ENCODE measurements at places on chromosomes 7 and 10.

GRCh38 chr7:18552943-18553604 is 57.5 kb downstream of the HDAC9 start:
- no peak for DNase-seq

GRCh38 chr10:111084366-111085255 is 7.8 kb downstream of the ADRA2A start:
- peak; percentile 4 for DNase-seq

- DNase-seq, result peak; percentile 29
Measured at GRCh38 chr7:116809636-116810266, 52.6 kb upstream of the CAPZA2 start.

DNA sequence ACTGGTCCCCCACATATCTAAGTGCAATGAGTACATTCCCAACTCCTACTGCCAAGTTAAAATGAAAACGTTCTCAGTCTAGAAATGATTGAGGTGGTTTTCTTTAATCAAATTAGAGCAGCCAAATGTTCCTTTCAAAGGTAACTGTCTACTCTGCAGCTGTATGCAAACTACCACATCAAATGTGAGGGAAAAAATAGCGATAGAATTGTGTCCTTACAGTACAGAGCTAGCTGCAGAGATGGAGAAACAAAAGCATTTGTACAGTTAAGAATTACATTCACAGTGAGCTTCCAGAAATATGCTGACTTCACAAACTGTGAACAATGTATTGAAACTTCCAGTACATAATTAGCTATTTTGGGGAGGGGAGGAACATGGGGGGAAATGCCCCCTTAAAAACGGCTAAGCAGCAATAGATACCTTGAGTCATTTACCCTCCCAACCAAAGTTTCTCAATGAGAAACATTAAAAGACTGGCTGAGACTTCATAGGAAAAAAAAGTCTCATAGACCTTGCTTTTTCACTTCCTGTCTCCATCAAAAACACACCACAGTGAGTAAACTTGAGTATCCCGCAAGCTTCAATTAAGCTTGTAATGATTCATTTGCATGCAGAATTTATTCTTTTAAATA is 22.9 kb downstream of the CDK6 start:
- DNase-seq, result no peak

- no peak for DNase-seq
Measured at GRCh38 chr7:12090757-12091221, 120.3 kb upstream of the TMEM106B start.

GRCh38 chr7:143480501-143480900 is 2.8 kb downstream of the TAS2R41 start:
- no peak for DNase-seq

GRCh38 chr10:102147561-102147960 is 4.6 kb upstream of the NOLC1 start:
- no peak for DNase-seq

DNA sequence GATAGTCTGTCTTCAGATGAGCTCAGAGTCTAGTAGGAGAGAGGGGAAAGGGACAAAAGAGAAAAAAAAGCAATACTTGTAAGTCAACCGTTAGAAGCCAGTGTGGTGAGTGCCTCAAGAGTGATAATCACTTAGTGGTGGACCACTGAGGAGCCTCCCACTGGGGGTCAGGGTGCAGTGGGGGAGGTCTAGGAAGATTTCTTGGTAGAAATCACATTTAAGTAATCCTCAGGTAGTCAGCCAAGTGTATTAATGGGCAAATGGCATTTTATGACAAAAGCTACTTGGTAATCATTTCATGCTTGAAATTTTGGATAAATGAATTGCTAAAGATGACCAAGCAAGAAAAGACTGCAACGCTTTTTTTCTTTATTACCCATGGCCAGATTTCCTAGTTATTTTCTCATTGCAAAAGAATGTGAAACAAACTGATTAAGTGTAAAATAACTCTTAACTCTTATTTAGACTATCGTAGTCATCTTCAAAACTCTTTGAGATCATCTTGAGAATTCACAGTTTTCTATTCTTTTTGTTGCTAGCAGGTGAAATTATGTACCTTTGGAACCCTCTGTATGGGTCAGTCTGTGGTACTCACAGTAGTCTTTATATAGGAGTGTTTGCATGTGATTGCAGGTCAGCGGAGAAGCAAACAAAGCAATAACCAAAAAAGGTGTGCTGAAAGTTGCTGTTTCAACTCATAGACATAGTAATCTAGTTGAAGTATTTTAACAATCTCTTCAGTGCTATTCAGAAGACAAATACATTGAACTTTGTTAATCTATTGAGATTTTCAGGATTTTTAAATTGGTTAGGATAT is 63.9 kb downstream of the PPP1R9A start:
- DNase-seq, result no peak

GRCh38 chr7:131527456-131527855 is 29.0 kb downstream of the PODXL start:
- DNase-seq, result no peak

GRCh38 chr7:110922906-110923305 is 168.0 kb upstream of the LRRN3 start:
- DNase-seq, result no peak

DNA sequence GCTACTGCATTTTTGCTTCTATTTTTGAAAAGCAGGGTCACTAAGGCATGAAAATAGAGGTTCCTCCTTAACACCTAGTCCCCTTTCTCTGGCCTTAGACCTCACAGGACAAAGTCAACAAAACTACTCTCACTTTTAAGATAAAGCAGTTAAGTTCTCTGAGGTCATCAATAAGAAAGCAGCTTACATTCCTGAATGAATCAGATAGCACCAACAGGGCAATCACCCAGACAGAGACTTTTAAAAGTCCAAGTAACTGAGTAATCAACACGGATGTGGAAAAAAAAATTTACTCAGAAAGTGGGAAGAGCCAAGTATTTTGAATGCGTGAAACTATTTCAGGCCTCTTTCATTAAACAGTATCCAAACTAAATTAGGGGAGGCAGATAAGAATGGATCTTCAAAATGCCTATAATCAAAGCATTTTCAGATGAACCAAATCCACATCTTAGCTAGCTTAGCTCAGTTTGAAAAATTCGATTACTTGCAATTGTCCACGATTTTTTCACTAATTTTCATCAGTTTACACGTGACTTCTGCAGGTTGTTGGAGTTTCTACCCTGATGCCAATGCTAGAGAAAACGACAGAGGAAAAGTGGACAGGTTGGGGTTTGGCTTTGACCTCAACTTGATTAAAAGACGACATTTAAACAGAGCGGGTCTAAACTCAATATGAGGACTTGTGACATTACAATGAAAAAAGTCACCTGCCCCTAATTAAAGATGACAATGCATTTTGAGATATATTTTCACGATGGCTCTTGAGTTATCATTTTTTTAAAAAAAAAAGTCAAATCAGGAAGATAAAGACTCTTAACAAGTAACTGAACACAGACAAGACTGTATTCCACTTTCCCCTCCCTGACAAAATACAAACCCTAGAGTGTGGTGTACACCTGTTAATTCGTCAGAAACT is 1.6 kb downstream of the BEND7 start:
- no peak for DNase-seq

DNA sequence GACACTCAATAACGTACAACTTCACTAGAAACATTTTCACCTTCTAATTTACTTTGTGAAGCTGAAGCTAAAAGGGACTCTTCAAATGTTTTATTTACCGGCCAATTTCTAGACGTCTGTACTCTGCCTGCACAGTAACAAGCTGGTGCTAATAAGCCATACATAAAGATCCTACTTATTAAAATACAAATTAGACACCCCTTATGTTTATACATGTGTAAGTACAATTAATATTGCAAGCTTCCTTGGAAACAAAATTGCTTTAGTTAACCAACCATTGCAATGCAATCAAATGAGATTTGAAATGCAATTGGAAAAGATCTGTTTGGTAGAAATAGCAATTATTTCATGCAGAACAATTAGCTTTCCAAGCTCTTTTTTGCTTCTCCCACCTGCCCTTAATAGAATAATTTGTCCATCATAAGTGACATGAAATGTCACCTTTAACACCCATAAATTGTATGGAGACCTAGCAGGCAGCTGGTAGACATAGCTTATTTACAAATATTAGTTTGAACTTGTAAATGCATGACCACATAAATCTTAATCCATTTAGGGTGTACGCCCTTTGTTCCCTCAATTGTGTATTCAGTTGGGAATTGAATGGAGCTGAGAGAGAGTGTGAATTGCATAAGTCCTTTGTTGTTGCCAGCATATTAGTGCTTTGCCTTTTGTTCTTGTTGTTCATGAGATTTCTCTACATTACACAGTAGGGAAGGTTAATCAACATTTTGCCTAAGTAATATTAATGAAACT is 277.1 kb downstream of the CACNA2D1 start:
- no peak for DNase-seq

GRCh38 chr10:110556969-110557601 is 10.4 kb upstream of the SMC3 start:
- peak; percentile 47 for DNase-seq

DNA sequence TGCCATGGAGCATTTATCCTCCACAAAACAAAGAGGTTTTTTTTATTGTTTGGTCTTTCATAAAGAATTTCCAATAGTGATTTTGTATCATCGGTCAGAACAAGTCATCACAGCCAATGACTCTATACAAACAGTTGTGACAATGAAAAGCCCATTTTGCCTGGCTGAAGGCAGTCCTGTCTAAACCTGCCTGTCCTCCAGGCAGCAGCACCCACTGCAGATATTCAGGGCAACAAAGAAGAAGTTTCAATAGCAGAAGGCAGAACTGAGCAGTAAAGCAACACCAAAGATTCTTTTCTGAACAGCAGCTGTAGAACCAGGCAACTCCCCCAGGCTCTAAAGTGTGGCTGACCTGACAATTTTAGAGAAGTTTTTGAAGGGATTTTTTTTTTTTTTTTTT is 169.4 kb downstream of the FGFR2 start:
- DNase-seq, result no peak

DNA sequence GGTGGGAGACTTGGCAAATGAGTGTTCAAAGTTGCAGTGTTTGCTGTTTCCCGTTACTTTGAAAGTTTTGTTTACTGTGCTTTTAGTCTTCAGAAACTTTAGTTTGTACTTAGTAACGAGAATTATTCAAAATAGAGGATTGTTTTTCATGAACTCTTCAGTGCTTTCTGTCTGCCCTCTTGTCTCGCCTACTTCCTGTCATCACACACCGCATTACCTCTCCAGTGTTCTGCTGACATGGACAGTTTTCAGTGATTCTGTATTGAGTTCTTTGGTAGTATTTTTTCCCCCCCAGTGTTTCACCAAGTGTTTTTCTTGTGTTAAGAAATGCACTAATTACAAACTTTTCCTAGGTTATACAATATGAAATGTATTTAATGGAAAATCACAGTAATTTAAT is 207.0 kb downstream of the MLLT10 start:
- no peak for DNase-seq

DNA sequence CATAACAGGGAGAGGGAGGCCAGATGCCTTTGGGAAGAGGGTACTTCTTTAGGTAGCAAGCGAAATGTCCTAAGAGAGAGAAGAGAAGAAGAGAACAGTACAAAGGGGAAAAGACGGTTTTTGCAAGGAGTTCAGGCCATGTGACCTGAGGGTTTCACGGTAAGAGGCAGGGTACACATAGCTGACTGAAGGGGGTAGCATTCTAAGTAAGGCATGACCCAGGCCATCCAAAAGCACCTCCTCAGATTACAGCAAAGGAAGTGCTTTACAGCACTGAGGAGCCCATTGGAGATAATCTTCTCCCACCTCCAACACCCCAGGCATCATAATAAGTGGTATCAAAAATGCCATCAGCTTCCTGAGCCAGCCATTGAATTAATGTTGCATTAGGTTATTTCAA is 258.2 kb upstream of the NPY start:
- DNase-seq, result peak; percentile 2

DNA sequence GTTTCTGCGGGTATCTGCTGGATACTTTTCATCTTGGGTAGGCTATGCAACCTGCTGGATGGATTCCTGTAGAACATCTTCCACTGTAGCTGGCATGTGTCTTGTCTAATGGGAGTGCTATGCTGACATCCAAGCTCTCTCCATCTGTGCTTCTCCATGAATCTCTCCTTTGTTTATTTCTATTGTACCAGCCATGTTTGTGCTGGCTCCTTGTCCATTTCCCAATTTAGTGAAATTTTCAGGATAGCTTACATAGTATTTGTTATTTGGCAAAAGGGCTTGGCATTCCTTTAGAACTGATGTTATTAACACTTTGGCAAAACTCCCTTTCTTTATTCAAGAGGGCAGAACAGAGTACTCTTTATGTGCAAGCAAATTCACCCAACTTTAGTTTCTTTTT is 198.0 kb downstream of the CSTF2T start:
- DNase-seq, result no peak

DNA sequence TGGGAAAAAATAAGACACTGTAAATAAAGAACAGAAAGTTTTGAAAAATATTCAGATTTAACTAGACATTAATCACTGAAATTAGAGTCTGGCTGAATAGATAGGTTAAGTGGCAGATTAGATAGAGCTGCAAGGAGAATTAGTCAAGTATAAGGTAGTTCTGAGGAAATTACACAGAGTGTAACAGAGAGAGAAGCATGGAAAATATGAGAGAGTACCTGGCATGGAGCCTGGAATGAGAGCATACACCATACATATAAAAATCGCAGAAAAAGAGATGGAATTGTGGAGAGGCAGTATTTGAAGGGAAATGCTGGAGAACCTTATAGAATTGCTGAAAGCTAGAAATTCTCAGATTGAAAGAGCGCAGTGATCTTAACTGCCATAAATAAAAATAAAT is 46.9 kb downstream of the ZNRF2 start:
- no peak for DNase-seq

DNA sequence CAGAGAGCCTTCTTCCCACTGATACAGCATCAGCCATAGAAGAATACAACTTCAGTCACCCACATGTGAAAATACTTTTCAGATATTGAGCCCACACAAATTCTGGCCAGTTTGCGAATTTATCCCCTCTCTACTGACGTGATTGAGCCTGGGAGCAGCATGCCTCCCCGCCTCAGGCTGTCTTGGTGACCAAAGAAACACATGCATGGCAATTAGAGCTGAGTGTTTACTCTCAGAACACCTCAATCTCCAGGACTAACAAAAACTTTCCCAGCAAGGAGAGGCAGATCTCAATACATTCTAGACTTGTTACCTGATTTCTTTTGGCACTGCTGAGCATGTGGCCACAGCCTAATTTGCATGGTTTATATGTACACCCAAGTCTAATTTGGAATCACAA is 122.5 kb downstream of the TMEM26 start:
- no peak for DNase-seq

- peak; percentile 30 for DNase-seq
Measured at GRCh38 chr10:74137992-74138391, 12.6 kb downstream of the AP3M1 start.

DNA sequence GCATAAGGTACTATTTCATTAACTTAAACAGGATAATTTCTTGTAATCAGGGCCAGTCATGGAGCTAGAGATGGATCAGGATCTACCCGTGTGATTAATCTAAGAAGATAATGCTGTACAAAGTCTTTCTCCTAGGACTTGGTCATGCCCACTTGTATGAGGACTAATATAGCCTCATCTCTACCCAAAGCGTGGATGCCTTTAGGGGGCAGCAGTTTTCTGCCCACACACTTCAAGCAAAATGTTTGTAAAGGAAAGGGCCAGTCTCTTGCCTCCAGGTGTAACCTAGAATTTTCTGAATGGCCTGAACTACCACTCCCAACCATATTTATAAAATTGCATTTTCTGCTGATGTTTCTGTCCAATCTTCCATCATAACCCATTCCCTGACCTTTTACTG is 764.0 kb upstream of the IGFBP3 start:
- DNase-seq, result peak; percentile 9

- no peak for DNase-seq
Measured at GRCh38 chr10:33190406-33190805, 144.1 kb downstream of the NRP1 start.
